NCI-H526 (cell line): ENCODE measurements at places on chromosomes 12 and 14.

GRCh38 chr12:27615331-27615891 is 80.8 kb upstream of the REP15 start:
- no peak for DNase-seq

- no peak for DNase-seq
Measured at GRCh38 chr14:96194657-96195431, 9.8 kb upstream of the BDKRB2 start.

DNA sequence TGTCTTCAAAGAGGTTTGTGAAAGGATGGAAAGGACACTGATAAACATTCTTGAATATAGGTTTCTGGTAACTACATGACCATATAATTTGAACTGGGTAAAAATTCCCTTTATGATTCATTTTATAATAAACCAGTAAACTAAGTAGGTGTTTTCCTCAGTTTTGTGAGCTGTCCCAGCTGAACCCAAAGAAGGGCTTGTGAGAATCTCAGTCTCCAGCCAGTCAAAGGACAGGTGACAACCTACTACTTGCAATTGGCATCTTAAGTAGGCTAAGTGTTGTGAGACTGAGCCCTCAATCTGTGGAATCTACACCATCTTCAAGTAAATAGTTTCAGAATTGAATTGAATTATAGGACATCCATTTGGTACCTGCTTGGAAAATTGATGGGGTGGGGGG is 75.2 kb downstream of the MYF5 start:
- no peak for DNase-seq

DNA sequence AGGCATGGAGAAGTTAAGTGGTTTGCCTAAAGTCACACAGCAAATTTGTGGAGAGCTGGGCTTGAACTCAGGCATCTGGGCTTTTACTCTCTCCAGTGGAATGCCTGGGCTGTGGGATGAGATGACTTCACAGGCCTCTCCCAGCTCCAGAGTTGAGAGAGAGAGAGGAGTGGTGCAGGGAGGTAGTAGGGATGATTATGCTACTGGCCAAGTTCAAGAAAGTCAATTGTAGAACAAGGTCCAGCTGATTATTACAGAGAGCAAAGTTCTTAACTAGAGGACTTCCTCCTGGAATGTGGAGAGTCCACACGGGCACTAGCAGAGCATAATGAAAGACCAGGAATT is 769 bp upstream of the EMP1 start:
- DNase-seq = no peak

- no peak for DNase-seq
Measured at GRCh38 chr14:104362761-104363605, 216.6 kb upstream of the C14orf180 start.

- no peak for DNase-seq
Measured at GRCh38 chr14:35247777-35248475, 44.3 kb upstream of the PSMA6 start.

DNA sequence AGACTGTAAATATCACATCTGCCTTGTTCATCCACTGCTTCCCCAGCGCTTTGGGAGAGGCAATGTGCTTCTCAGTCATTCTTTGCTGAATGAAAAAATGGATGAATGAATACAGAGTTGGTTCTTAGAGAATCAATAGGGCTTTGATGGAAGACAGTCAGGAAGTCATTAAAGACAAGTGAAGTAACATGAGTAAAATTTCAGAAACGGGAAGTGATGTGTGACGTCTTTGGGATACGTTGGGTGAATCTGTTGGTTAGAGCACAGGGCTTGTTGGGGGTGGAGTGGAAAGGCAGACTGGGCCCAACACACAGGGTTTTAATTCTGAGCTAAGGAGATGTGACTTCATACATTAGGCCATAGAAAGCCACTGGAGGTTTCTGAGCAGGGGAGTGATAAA is 39.0 kb upstream of the NRXN3 start:
- no peak for DNase-seq

GRCh38 chr14:104223101-104224041 is 85.0 kb downstream of the KIF26A start:
- DNase-seq = no peak

GRCh38 chr12:75921622-75922289 is 109.8 kb downstream of the PHLDA1 start:
- no peak for DNase-seq

DNA sequence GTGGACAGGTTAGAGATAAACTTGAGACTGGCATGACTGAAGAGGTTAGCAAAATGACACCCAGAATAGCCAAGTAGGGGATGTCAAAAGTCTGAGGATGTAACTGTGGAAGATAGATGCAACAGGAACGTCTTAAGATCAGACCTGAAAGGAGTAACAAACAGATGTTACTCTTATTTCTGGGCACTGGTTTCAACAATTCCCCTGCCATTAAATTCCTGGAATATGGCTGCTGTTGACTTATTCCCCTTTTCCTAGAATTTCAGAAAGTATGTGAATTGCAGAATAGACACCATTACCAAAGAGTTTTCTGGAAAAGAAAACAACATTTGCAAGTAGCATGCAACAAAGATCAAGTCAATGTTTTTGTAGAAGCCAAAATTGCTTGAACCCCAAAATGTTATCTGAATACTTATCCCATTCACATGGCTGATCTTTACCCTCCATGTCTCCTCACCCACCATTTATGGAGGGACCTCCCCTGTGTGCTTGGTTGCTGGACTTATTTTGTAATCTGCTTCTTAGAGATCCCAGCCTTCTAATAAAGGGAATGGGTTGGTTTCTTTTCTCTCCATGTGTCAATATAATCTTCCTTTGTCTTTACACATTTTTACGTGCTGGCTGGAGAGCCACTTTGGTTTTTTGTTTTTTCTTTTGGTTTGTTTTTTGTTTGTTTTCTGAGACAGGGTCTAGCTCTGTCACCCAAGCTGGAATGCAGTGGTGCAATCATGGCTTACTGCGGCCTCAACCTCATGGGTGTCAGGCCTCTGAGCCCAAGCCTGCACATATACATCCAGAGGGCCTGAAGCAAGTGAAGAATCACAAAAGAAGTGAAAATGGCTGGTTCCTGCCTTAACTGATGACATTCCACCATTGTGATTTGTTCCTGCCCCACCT is 57.0 kb downstream of the BBS10 start:
- DNase-seq = no peak

DNA sequence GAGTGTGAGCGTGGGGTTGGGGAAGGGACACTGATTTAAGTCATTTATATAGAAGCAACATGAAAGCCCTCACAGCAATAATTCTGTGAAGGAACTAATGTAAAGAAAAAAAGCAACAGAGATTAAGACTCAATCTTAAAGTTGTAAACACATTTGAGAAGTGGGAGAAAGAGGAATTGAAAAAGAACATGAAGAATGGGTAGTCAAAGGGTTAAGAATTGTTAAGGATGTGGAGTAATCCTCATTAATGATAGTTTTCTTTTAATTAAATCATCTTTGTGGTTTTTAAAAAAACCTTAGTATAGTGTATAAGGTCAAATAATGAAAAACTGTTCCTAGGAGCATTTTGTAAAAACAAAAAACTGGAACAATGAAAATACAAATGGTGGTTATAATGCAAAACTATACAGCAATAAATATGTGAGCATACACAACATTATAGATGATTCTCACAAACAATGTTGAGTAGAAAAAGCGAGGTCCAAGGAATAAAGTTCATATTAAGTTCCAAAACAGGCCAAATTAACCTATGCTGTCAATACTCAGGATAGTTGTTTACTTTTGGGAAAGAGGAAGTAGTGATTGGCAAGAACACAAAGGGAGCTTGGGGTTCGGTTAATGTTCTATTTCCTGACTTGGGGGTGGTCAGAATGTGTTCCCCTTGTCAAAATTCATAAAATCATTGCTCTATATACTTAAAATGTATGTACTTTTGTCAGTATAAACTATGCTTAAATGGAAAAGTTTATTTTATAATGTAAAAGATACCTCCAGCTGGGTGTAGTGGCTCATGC is 120.4 kb upstream of the ATF7IP start:
- DNase-seq = no peak

DNA sequence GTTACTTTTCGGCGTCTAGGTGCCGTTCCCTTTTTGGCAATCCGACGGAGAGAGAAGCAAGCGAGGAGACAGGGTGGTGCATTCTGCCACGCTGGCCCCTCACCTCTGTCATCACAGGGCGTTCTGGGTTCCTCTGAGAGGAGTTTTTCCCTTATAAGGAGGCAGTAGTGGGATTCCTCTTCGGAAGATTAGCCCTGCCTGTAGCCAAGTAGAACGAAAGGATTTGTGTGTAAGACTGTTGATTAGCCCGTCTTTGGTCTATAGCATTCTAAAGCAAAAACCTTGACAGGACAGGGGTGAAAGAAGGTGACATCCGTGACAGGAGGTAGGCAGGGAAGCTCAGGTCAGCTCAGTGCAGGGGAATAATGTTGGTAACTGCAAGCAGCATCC is 9.1 kb upstream of the NEMF start:
- peak; percentile 25 for DNase-seq

GRCh38 chr12:57837864-57838562 is 8.5 kb downstream of the CTDSP2 start:
- DNase-seq = no peak

- no peak for DNase-seq
Measured at GRCh38 chr12:64670919-64671639, 60.8 kb downstream of the RASSF3 start.

GRCh38 chr14:67420102-67420739 is 8.3 kb upstream of the PLEK2 start:
- no peak for DNase-seq

- DNase-seq = no peak
Measured at GRCh38 chr12:31315044-31315715, 10.8 kb downstream of the SINHCAF start.

DNA sequence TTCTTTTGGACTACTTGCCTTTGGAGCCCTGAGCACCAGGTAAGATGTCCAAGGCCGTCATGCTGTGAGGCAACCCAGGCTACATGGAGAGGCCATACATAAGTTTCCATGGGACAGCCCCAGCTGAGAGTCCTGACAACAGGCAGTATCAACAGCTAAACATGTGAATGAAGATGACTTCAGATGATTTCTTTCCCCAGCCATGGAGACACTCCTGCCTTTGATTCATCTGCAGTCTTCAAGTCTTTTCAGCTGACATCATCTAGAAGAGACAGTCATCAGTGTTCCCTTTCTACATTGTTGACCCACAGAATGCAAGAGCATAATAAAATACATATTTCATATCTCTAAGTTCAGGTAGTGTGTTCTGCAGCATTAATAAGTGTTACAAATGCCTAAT is 398.7 kb downstream of the BTG1 start:
- DNase-seq = no peak
